ENCODE measurements at places on chromosomes 6 and 20.

- peak; percentile 24 for DNase-seq
These were observed 646 bp upstream of the CPNE5 start for GRCh38 chr6:36839749-36840431.

GRCh38 chr6:129440691-129441090 is 269.3 kb downstream of the ARHGAP18 start:
- DNase-seq = no peak

- DNase-seq = peak; percentile 65
These were observed 33.3 kb downstream of the GABRR2 start for GRCh38 chr6:89281779-89282246.

DNA sequence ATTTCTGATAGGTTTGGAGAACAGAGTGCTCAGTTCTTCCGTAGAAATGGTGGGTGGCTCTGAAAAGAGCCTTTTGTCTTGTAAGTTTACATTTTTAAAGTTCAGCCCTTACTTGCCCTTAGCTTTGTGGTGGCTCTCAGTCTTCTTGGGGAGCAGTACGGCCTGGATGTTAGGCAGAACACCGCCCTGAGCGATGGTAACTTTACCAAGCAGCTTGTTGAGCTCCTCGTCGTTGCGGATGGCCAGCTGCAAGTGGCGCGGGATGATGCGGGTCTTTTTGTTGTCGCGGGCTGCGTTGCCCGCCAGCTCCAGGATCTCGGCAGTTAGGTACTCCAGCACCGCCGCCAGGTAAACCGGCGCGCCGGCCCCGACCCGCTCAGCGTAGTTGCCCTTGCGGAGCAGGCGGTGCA is 19.5 kb downstream of the OR2B2 start:
- no peak for DNase-seq

- no peak for DNase-seq
These were observed 54.2 kb downstream of the REV3L start for GRCh38 chr6:111428811-111429210.

DNA sequence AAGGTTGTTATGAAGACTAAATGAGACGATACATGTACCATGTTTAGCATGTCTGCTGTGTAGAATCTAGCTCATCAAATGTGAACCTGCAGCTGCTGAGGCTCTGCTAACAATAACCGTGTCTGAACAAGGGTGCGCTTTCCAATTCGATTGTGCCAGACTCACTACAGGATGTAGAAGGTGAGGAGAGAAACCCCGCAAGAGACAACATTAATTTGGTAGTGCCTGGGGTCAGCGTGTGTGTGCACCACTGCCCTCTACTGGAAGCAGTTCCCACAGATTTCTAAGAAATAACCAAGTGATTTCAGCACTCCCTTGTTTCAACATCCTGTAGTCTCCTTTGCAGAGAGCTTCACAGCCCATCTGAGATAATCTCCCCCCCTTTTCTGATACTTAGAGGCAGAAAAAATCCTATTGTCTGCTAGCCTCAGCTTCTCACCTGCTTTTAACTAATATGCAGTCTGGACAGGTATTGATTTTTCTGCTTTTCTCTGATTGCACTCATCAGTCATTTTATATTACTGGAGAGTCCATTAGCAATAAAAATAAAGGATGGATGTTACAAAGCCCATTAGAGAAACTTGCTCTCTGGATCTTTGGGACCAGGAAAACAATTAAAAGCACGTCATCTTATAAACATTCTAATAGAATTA is 96.7 kb upstream of the BACH2 start:
- DNase-seq = peak; percentile 90

DNA sequence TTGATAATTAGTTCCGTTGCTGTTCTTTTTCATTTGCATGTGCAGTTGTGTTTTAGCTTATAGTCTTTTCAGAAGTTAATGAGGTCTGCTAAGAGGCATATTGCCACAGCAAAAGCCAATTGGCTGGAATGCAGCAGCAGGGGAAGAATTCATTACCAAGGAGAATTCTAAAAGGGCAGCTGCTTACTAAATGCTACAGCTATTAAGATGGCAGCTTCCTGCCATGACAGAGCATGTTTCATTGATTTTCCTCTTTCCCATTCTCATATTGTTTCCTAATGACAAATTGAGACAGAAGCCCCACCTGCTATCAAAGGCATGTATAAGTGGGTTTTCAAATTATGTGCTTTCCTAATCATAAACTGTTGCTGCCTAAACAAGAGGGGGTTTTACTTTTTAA is 66.6 kb downstream of the CLVS2 start:
- DNase-seq = no peak

- no peak for DNase-seq
These were observed 20.4 kb downstream of the SRPK1 start for GRCh38 chr6:35900448-35900847.

DNA sequence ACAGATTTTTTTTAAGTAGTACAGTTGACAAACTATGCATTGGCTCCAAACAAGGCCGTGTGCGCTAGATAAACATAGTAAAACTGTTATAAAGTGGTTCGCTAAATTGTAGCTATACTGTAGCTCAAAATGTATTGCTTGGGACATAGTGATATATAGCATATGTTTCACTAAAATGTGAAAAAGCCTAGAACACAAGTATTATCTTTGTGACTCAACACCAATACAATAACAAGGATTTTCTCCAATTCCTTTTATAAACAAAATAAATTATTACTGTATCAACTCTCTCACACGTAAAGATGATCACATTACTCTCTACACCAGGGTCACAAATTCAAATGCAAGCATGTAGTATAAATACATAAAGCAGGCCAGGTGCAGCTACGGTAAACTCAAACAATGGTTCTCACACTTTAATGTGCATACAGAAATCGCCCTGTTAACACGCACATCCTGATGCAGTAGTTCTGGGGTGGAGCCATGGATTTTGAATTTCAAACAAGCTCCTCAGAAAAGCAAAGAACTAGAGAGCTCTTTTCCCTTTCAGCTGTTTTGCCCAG is 214.6 kb downstream of the GMDS start:
- no peak for DNase-seq

DNA sequence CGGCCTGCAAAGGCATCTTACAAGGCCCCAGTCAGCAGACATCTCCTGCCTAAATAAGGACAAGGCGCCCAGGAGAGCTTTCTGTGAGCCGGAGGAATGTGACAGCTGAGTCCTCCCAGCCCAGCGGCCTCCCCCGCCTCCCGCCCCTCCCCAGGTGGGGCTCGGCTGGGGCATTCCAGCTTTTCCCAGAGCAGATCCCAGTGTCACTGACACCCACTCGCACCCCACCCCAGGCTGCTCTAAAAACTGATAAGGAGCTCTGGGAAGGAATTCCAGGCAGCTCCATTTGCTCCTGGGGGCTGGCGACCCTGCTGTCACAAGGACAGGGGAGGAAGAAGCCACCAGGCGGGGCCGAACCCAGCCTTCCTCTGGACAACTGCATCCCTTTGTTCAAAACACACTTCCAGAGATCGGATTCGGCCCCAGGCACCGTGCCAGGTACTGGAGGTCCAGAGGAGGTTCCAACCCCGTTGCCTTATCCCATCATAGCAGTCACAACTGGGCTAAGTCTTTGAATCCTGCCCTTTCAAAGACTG is 49.7 kb downstream of the JPH2 start:
- DNase-seq = no peak

- peak; percentile 67 for DNase-seq
These were observed 132.1 kb downstream of the HUS1B start for GRCh38 chr6:524803-525202.

DNA sequence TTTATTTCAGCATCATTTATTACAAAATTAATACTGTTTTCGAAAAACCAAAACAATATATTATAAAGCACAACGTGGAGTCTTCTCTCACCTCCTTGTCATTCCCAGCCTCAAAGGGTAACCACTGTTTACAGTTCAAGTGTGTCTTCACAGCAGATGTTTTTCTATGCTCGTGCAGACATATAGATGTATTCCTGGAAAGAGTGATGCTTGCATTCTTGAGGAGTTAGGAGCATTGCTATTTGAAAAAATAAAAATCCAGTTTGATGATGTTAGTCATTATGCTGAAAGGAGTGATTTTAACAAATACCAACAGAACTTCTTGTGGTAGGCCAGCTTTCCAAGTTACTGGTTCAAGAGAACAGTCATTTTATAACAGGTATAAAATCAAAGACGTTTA is 234.9 kb downstream of the BCKDHB start:
- DNase-seq = no peak

- no peak for DNase-seq
These were observed 256.7 kb upstream of the CNR1 start for GRCh38 chr6:88422831-88423230.

DNA sequence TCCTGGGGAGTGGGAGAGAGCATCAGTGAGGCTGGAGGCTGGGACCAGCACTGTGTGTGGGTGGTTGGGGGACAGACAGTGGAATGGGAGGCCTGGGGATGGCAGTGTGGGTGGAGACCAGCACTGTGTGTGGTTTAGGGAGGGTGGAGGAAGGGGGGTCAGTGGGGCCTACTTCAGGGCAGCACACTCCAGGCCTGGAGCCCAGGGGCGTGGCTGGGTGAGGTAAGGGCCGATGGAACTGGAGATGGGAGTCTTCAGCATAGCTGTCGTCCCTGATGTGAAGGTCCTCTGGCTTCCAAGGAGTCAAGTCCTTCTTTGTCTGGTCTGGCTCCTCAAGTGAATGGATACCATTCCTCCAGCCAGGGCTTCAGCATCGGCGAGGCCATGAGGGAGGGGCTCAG is 18.6 kb downstream of the KCNK17 start:
- DNase-seq = no peak

- DNase-seq = no peak
These were observed 87.5 kb downstream of the RALGAPA2 start for GRCh38 chr20:20624914-20625313.

DNA sequence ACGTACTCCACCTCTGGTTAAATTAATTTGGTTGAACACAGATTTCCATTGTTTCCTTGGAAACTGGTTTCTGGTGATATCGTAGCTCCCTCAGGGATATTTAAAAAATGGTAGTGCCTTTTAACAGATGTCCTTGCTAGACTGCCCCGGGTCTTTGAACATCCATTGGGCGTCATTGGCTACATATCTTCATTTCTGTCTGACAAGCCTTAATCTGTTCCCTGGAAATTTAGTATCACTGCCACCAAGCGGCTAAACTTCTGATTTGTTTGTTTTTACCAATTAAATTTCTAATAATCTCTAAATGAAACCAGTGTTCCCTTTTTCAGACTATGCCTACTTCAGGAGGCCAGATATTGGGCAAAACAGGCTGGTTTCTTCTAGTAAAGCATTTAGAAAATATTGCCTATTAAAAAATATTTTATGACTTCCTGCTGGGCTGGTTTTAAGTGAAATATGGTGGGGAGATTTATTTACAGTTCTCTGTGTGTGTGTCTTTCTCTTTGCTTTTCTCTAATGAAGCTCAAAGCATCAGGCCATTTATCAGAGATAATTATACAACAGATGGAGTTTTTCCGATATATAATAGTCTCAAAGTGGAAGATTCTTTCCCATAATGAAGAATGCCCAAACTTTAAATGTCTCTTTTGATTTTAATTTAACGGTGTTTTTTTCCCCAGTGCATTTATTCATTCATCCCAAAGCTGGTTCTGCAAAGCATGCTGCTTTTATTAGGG is 249.5 kb downstream of the ZFAND3 start:
- DNase-seq = no peak

- no peak for DNase-seq
These were observed 283.6 kb downstream of the QKI start for GRCh38 chr6:163698086-163698485.

- DNase-seq = no peak
These were observed 183.5 kb downstream of the TENT5A start for GRCh38 chr6:81568973-81569372.

- no peak for DNase-seq
These were observed 96.2 kb downstream of the PSMG4 start for GRCh38 chr6:3355011-3355357.
